ENCODE measurements at places on chromosomes 16 and 17.
A peak's percentile ranks its signal among the peaks of the same experiment; 100 is the strongest.

- no peak for DNase-seq
These were observed 11.3 kb downstream of the PRSS22 start for GRCh38 chr16:2846511-2847310.

GRCh38 chr16:4507588-4508345, 30.8 kb downstream of the CDIP1 start:
- no peak for DNase-seq

DNA sequence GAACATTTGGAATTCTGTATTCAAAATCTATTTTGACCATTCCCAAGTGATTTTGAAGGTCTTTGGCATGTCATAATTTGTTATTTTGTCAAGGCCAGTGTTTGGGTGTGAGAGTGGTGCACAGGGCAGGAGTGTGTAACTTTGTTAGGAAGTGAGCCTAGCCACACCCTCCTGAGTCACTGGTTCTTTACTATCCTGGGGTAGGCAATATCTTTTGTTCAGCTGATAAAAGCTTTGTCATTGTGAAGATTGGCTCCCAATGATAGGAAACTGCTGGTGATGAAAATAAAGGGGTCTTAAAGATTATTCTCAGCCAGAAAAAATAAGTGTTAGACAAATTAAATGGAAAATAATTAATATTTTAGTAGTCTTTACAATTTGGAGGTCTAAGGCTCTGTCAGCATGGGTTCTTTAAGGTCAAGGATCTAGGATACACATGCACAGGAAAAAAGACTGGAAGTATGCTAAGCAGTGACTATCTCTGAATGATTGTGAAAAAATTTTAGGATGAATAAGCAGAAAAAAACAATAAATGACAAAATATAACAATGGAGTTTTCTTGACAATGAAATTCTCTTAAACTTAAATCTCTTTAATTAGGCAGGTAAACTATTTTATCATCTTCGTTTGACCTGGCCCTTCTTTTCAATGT, 5.1 kb downstream of the UBN1 start:
- no peak for DNase-seq

DNA sequence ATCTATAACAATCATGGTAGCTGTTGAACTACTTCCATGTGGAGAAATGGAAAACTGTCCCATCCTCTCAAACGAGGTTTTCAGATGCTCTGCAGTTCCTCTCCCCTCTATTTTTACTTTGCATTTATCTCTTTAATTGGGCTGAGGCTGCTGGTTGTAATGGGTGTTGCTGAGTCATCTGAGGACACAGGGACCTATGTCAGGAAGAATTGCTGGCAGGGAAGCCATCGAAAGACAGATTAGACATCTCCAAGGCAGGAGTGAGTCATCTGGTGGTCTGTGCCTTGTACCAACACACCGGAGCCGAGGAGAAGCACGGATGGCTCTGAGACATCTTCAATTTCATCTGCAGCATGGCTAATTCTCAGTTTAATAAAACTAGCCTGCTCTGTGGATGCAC, 394.5 kb downstream of the GRIN2A start:
- no peak for DNase-seq

DNA sequence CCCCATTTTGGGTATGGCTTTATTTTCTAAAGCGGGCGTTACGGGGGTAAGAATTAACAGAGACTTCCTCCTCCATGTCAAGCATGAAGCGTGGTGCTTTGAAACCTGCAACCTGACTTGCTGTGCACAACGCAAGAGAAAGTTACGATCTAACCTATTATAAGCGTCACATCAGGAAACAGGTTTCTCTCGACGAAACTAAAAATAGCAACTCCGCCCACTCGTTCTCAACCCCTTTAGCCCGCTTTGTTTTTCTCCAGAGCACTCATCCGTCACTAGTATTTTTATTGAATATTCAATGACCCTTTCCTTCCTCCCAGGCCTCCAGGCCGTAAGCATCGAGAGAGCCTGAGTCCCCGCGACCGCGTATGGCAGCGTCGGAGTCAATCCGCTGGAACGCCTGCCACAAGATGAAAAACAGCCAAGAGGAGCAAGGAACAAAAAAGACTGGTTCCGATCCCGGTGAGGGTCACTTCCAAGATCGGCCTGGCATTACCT, 555 bp downstream of the NUP88 start:
- peak; percentile 21 for DNase-seq

- no peak for DNase-seq
These were observed 9.7 kb downstream of the VASN start for GRCh38 chr16:4381072-4381934.

- no peak for DNase-seq
These were observed 26.8 kb downstream of the DRC3 start for GRCh38 chr17:17999364-18000029.

DNA sequence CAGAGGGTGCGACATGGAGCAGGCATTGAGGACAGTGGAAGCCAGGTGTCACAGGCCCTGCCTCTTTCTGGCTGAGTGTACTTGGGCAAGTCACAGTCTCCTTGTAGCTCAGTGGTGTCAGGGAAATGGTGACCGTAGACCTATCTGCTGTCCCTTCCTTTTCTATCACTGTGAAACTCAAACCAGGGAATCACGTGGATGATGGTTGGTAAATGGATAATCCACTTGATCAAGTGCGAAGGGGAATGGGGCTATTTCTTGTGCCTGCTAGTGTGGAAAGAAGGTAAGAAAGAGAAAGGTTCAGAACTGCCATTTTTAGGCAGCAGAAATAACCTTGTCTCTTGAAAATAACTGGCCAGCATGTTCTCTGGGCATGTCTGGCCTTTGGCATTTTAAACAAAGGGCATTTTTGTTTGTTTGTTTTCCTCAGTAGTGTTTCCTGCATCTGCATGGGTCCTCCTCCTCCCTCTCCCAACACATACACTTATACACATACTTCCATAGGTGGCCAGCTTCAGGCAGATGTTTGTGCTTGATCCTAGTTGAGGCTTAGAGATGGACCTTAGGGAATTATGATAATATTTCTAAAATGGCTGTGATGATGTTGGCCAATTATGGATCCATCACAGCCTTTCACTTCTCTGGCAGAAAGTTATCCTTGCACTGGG, 7.1 kb downstream of the TBX4 start:
- no peak for DNase-seq

GRCh38 chr17:39130205-39130604, 21.2 kb downstream of the PLXDC1 start:
- no peak for DNase-seq

DNA sequence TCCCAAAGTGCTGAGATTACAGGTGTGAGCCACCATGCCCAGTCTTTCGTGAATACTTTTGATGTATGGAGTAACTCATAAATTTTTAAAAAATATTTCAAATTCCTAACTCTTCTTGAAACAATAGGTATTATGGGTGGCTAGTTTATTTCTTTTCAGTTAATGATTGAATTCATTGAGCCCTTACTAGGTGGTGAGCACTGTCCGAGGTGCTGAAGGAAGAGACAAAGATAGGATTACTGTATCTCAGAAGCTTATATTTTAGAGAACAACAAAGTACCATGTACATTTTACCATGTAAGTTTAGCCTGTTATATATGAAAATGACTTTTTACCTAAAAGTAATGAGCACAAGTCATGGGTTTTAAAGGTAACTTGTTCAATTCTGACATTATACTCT, 418.3 kb downstream of the NPIPA7 start:
- no peak for DNase-seq

DNA sequence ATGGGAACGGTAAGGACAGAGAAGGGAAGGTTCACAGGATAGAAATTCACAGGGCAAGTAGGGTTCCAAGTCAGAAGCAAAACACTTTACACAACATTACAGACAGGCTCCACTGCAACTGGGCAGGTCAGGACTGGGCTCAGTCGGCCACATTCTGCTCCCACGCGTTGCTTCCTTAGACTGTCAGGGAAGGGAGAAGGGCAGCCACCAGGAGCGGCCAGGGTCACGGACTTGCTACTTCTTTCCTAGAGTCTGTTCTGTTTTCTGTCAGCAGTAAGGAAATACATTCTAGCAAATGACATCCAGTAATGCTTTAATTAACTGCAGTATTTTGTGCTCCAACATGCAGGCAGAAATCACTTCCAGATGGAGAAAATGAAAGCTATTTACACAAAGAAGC, 160.3 kb upstream of the RPH3AL start:
- DNase-seq, result no peak

DNA sequence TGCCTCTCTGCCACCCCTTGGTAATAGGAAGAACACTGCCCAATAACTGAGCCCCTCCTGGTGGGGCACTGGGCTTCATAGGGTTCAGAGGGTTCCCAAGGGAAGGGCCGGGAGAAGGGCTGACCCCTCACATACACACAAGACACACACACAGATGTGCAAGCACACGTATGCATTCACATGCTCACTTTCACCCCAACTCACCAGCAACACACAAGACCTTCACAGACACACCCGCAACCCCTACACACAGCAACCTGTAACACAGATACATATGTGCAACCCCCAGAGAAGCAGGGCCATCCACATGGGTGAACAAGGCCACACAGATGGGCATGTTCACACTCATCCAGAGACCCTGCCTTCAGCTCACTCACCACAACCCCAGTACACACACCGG, 225.1 kb downstream of the ZNF423 start:
- DNase-seq, result no peak

- DNase-seq, result no peak
These were observed 5.1 kb downstream of the MMD start for GRCh38 chr17:55416470-55417052.

GRCh38 chr16:67857547-67858233, 10.2 kb upstream of the CENPT start:
- no peak for DNase-seq

- DNase-seq, result no peak
These were observed 184.9 kb upstream of the TBX2 start for GRCh38 chr17:61214753-61215152.

DNA sequence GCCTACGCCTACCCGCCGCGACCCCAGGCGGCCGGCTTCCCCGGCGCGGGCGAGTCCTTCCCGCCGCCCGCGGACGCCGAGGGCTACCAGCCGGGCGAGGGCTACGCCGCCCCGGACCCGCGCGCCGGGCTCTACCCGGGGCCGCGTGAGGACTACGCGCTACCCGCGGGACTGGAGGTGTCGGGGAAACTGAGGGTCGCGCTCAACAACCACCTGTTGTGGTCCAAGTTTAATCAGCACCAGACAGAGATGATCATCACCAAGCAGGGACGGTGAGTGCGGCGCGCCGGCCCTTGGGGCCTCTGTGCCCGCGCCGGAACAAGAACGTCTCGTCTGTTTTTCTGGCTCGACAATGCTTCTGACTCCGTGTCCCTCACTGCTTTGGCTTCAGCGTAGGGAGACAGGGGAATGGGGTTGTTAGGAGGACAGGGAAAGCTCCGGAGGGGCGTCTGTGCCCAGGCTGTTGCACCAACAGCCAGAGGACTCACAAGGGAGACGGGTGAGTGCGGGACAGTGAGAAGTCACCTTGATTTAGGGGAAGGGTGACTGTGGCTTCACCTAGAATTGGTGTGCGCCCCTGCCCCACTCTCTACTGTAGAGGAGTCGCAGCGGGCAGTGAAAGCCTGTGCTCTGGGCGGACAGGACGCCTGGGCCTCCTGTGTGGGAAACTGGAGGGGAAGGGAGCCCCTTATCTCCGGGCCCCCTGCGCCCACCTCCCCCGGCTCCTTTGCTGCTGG, 806 bp downstream of the TBX21 start:
- no peak for DNase-seq

DNA sequence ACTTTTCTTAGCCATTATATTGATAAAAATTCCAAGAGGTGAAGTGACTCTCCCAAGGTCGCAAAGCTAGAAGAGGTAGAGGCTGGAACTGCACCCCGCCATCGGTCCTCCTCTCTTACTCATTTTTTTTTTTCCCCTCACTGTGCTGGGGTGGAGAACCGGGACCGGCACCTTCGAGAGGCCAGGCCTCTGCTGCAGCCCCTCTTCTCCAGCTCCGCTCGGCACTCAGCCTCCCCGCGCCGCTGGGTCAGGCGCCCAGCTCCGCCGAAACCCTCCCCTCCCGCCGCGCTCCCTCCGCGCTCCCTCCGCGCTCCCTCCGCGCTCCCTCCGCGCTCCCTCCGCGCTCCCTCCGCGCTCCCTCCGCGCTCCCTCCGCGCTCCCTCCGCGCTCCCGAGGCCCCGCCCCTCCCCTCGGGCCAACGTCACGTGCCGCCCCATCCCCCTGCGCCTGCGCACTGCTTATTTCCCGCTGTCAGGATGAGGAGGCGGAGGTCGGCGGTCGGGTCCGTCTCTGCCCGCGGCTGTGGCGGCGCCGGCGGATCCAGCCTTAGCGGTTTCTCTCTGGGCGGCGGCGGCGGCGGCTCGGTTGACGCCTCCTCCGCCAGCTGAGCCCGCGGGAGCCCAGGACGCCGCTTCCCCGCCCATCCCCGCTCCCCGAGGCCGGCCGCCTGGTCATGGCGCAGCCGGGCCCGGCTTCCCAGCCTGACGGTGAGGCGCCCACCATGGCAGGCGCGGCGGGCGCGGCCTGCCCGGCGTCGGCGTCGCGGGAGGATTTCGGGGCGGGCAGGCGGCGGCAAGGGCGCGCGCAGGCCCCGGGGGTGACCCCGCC, at the start of gene RABEP1:
Gene RABEP1 (plus strand): TSS at position 471 of the 828 bp plus-strand sequence. CDS start 203 bp downstream, at position 674.
- peak; percentile 38 for DNase-seq

DNA sequence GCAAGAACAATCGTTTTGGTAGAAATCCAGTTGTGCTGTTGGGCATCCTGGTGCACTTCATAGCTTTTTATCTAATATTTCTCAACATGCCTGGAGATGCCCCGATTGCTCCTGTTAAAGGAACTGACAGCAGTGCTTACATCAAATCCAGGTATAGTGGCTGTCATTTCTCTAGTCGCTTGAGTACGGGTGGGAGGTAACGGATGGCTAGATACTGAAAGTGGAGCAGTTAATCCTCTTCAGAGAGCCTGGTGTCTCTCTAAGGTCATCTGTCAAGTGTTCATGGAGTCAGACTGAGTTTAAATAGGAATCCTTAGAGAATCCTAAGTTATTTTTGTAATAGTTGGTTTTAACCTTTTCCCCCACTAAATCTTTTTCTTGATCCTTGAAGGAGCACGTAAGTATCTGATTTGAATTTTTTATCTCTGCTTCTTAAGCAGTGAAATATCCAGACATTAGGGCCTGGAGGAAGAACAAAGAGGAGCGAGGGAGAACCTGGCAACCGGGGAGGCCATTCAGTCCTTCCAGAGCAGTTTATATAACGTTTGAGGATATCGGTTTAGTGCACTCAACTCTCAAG, 37.2 kb downstream of the MFSD11 start:
- no peak for DNase-seq

DNA sequence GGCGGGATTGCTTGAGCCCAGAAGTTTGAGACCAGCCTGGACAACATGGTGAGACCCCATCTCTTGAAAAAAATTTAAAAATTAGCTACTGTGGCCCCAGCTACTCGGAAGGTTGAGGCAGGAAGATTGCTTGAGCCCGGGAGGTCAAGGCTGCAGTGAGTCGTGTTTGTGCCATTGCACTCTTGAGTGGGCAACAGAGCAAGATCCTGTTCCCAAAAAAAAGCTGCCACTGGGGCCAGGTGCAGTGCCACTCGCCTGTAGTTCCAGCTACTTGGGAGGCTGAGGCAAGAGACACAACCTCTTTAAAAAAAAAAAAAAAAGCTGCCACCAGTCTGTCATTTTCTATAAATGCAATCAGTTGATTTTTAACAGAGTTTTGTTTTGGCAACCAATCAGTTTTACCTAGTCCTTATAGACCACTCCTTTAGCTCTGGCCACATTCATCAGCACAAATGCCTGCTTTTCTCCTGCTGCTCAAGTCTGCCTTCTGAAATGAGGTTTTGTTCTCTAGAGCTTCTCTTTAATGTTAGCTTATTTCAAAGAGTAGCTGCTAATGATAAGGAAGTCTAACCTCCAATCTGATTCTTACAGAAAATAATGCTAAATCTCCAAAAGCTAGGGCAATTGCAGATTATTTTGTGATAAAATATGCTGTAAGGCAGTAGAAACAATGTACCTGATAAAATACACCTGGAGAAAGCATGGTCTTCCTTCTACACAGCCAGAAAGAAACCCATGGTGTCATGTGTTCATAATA, 64.8 kb downstream of the TUBD1 start:
- no peak for DNase-seq

All from GF-D8 (cell line).